ENCODE measurements at places on chromosomes 5 and 9.
A peak's percentile ranks its signal among the peaks of the same experiment; 100 is the strongest.

DNA sequence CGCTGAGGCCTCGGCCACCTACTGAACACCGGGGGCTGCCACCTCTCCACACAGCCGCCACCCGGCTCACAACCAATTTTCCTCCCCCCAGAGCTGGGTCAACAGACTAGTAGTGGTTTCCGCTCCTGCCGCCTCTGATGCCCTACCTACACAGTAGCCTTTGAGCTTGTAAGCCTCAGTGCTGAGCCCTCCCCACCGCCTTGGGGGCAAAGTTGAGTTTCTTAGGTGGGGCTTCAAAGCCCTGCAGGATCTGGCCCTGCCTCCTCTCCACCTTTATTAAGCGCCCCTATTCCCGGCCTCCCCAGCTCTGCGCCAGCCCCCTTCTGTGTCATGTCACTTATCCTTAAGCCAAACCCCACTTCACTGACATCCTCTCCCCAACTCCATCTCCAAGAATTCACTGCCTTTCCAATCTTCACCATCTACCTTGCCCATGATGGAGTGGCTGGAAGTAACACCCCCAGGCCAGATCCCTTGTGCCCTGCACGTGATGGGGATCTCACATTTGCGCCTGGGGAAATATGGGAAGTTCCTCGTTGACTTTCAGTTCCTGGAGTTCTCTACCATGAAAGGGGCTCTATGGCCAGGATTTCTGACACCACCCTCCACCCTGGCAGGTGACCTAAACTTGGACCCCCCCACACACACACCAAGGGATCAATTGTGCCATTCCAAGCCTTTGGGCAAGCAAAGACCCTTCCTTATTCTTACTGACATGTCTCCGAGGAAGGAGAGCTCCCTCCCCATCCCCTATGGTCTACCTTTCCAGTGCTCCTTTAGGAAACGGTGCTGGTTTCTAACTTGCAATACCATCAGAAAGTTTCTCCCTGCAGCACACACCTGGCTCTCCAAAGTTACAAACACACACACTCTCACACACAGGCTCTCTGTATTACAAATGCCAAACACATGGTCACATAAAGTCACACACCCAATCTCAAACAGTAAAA is 2.7 kb upstream of the CNTFR start:
- no peak for DNase-seq

GRCh38 chr5:173231996-173232498 is 3.0 kb downstream of the NKX2-5 start:
- no peak for DNase-seq

DNA sequence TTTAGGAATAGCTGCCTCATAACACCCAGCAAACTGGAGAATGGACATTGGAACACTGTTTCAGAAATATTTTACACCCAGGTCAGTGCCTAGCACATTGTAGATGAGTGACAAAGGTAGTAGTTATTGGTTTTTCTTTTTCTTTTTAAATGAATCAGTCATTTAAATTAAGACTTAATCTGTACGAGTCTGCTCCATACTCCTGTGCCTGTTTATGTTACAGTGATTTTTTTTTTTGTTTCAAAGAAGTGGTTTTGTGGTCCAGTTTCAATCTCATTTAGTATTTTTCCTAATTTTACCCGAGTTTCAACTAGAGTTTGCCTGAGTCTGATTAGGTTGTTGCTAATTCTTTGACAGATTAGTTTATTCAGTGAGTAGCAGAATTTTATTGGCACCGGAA is 16.2 kb downstream of the LMNB1 start:
- DNase-seq, result no peak

GRCh38 chr5:41856644-41857491 is 13.4 kb downstream of the OXCT1 start:
- peak; percentile 58 for DNase-seq

- DNase-seq, result peak; percentile 92
Observed at GRCh38 chr5:142356716-142357468, 32.1 kb upstream of the SPRY4 start.

- DNase-seq, result no peak
Observed at GRCh38 chr5:61301341-61302199, 30.5 kb upstream of the ZSWIM6 start.

DNA sequence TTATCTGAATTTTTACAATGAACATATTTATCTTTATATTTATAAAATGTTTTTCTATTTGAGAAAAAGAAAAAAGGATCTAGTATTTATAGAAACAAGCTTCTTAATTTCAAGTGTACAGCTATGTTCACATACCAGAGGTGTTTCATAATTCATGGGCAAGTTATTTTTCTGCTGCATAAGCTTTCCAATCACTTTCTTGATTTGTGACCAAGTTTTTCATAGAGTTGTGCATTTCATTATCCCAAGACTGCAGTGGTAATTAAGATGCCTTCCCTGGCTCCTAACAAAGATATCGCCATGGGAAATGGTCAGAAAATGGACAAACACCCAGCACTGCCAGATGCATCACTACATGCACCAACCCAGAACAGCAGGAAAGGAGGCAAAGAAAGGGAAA is 124.6 kb downstream of the GNAQ start:
- no peak for DNase-seq

DNA sequence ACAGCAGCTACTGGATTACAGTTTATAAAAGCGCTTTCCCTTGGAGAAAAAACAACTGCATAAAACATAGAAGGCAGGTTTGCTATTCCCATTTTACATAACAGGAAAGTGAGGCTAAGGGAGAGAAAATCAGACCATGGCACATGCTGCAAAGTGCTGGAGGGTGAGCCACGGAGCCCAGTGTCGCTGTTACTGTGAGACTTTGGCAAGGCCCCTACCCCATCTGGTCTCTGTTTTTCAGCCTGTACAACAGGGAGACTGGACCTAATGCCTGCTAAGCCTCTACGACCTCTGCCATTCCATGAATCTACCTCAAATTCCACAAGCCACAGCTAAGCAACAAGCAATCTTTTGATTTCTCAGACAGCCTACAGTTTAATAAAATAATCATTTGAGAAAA is 139.2 kb downstream of the GABBR2 start:
- no peak for DNase-seq

DNA sequence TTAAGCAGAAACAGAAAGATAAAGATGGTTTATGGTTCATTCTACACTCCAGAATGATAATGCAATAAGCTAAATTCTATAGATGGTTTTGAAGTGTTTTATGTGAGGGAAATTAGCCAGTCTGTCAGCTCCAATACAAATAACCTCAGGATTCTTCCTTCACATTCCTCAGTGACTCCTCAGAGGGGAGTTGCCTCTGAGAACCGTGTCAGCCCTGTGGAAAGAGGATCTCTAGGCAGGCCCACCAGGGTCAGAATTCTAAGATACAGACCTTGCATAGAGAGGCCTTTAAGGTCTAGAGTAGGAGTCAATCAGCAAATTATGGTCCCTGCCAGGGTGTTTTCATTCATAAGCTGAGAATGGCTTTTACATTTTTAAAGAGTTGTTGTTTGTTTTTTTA is 26.6 kb downstream of the RUSC2 start:
- DNase-seq, result no peak

DNA sequence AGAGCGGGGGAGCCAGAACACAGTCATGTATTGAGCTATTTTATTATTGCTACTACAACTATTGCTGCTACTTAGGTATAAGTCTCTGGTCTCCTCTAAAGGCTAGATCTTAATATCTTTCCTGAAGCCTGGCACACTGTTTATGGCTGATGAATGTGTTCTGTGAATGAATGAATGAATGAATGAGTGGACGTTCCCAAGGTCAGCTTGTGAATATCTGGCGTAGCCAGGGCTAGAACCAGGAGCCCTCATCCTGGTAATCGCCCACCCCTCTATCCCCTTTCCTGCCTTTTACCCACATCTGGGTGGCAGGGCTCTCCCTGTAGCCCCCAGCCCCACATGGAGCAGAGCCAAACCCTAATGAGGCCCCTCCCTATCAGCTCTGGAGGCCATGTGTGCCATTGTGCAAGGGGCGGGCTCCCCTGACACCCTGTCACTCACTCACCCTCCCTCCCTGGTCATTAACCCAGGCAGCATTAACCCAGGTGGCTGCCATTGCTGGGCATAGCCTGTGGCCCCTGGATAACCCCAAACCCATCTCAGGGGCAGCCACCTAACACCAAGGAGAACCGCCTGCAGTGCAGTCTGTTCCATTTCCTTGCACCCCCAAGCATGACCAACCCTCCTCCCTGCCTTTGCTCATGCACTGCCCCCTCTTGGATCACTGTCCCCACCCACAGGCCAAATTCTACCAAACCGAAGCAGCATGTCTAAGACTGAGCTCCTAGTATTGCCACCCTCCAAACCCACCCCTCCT is 2.0 kb upstream of the AKNA start:
- DNase-seq, result no peak

DNA sequence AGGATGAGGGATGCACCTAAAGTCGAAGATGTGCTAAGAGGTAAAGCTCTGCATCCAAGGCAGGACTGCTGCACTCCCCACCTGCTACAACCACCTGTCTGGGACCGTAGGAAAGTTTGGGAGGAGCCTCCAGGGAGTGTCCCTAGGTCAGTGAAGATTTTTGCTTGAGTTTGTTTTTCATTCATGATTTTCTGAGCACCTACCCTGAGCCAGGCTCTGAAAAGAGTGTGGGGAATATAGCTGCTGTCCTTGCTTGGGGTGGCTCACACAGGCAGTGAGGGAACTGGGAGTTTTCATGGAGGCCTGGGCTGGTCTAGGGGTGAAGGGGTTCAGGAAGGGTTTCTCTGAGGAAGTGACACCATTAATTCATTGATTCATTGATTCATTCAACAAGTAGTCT is 48.9 kb downstream of the SAR1B start:
- DNase-seq, result no peak

- no peak for DNase-seq
Observed at GRCh38 chr5:92543201-92543600, 1037.8 kb downstream of the NR2F1-AS1 start.

- DNase-seq, result no peak
Observed at GRCh38 chr9:8880060-8880459, 1080.5 kb upstream of the DMAC1 start.

- DNase-seq, result no peak
Observed at GRCh38 chr5:28862137-28862859, 1823.9 kb upstream of the CDH9 start.

DNA sequence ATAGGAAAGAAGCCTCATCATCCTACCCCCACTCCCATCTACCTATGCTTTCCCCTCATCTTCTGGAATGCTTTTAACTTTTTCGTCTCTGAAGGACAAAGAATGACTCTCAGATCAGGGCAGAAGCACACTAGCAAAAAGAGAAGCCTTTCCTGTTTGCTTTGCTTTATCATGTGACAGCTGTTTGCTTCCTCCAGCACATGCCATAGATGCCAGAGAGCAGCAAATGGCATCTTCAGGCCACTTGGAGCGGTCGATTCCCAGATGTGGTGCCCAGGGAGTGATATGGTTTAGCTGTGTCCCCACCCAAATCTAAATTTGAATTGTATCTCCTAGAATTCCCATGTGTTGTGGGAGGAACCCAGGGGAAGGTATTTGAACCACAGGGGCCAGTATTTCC is 294.8 kb downstream of the GADD45G start:
- DNase-seq, result no peak

DNA sequence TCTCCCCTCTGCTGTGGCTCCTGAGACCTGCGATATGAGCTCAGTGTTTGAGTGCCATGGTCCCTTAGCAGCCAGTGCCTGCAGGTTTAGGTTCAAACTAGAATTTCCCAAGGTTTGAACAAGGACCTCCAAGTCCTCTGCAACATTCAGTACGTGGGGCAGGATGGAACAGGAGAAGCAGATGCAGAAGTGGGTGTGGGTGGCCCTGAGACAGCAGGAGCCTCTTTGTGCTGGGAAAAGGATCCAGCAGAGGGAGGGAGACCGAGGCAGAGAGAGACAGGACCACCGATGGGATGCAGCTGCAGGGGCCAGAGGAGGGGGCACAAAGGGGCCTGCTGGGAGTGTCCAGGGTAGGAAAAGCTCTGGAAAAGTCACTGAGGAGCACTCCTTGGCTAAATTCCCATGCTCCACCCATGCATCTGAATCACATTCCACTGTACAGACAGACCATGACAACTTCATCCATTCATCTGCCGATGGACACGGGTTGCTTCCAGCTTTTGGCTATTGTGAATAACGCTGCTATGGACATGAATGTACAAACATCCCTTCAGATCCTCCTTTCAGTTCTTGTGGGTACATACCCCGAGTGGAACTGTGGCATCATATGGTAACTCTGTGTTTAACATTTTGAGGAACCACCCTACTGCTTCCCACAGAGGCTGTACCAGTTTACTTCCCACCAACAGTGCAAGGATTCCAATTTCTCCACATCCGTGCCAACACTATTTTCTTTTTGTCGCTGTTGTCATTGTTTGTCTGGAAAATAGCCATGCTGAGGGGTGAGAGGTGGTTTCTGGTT is 26.7 kb upstream of the SUSD3 start:
- no peak for DNase-seq

GRCh38 chr9:5478206-5478605 is 27.9 kb downstream of the CD274 start:
- DNase-seq, result no peak

GRCh38 chr5:82259172-82259800 is 18.9 kb downstream of the RPS23 start:
- DNase-seq, result no peak

GRCh38 chr9:84368601-84369000 is 28.0 kb upstream of the SLC28A3 start:
- no peak for DNase-seq
